Ovary (tissue), 10 donors: ENCODE measurements at places on chromosomes 3 and 15. TPM values are rescaled to one million over a fixed set of nuclear protein-coding genes. Genes with fewer than 3 reads are reported as not detected.

SAXO2 gene
- 2.9 TPM for polyA plus RNA-seq

CADM2 gene
- polyA plus RNA-seq = 0.93 TPM

RPL4 gene
- polyA plus RNA-seq = 6,065 TPM

PLSCR4 gene
- 68.6 TPM for polyA plus RNA-seq

MME gene
- polyA plus RNA-seq = 0.80 TPM

COL7A1 gene
- 18.4 TPM for polyA plus RNA-seq

GCHFR gene
- 26.1 TPM for polyA plus RNA-seq

TRIM42 gene
- polyA plus RNA-seq = not detected

GRAMD1C gene
- polyA plus RNA-seq = 1.9 TPM

SAMMSON gene
- 0.23 TPM for polyA plus RNA-seq

PATL2 gene
- 1.3 TPM for polyA plus RNA-seq

LRRC2 gene
- 5.8 TPM for polyA plus RNA-seq

ALS2CL gene
- polyA plus RNA-seq = 3.3 TPM

SLC2A2 gene
- not detected for polyA plus RNA-seq

PLSCR5 gene
- not detected for polyA plus RNA-seq

CYP8B1 gene
- not detected for polyA plus RNA-seq

CCDC13 gene
- 1.6 TPM for polyA plus RNA-seq

OCA2 gene
- 0.31 TPM for polyA plus RNA-seq

APH1B gene
- 20.0 TPM for polyA plus RNA-seq

NR2E3 gene
- not detected for polyA plus RNA-seq

ICE2 gene
- polyA plus RNA-seq = 32.1 TPM
